Right renal cortex interstitium (tissue), 3 donors: ENCODE measurements at places on chromosomes 16 and 17.

- DNase-seq = no peak
Measured at GRCh38 chr16:86870380-86870779, 292.0 kb downstream of the FOXL1 start.

DNA sequence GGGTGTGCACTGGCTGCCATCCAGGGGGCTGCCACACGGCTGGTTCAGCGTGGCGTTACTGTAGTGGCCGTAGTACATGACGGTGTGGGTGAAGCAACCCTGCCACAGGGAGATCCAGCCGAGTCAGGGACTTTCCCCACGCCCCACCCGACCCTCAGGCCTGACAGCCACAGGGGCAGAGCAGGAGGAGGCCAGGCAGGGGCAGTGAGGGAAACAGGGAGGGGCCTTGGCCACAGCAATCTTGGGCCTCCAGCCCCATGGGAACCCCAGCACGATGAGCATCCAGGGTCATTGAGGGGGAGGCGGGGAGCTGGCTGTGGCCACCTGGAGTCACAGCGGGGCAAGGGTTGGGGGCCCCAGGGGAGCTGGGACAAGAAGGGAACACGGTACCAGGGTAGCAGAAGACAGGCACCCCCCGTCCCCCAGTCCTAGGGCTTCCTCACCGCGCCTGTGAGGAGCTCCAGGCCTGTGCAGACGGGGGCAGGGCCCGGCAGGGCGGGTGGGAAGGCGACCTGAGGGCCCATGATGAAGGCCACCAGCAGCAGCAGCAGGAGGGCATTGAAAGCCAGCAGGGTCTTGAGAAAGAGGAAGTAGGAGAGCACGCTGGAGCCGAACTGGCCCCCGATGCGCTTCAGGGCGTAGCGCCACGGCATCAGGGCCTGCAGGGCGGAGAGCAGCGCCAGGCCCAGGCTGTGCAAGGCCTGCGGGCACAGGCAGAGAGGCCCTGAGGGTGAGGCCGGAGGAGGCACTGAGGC, 4.3 kb downstream of the TMC6 start:
- no peak for DNase-seq

GRCh38 chr16:69888005-69888590, 63.0 kb upstream of the CLEC18A start:
- peak; percentile 42 for DNase-seq

GRCh38 chr17:47204722-47205418, 4.3 kb upstream of the MYL4 start:
- DNase-seq = peak; percentile 16
